ENCODE measurements at places on chromosomes 4 and X.

DNA sequence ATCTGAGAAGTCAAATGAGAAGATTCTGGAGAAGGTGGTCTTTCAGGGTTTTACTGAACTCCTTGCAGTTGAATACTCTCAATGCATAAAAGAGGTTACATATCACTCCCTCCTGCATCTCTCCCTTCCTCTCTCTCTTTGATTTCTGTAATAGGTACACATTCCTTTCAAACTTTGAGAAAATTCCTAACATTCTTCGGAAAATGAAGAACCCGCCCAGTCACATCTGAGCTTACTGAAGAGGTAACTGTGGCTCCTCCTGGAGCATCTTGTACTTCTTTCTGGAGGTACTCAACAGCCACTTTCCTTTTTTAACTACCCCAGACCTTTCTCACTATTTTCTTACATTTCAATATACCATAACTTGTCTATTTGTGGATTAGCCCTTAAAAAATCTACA is 24.7 kb downstream of the NDST3 start:
- DNase-seq, result no peak

DNA sequence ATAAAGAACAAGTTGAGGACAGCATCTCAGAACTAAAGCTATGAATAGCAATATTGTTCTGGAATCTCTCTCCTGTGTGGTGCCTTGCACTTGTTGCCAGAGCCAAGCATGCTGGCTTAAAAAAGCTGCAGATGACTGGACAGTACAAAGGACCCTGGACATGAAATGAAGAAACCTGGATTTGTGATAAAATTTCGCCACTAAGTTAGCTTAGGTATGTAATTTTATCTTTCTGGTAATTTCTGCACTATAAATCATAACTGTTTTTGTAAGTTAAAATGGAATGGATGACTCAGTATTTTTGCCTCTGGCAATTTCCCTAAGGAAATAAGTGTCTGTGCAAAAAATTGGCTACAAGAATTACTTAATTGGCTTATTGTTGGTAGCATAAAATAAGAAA is 317.2 kb downstream of the CAMK2D start:
- DNase-seq, result no peak

GRCh38 chr4:132767901-132768300 is 381.2 kb upstream of the PCDH10 start:
- DNase-seq, result no peak

DNA sequence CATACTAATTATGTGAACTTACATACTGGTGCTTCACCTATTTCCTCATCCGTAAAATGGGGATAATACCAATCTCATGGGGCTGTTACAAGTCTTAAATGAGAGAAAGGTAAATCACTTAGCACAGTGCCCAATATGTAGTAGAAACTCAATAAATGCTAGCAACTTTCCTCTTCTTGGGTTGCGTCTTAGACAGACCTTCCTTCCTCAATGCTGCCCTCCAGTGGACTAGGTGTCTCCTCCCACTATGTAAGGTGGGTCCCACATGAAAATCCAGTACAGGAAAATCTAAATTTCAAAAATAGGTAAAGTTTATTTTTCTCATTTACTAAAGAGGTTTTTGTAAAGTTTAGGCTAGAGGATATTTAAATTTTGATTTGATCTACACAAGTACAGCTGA is 20.6 kb downstream of the ZDHHC9 start:
- peak; percentile 63 for DNase-seq

DNA sequence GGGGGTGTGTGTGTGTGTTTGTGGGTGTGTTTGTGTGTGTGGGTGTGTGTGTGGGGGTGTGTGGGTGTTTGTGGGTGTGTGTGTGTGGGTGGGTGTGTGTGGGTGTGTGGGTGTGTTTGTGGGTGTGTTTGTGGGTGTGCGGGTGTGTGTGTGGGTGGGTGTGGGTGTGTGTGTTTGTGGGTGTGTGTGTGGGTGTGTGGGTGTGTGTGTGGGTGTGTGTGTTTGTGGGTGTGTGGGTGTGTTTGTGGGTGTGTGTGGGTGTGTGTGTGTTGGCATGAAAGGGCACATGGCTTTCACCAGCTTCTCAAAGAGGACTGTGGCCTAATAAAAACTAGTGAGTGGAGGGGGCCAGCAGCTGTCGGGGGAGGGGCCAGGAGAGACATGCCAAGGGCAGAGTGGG is 25.3 kb upstream of the ZNF185 start:
- no peak for DNase-seq

DNA sequence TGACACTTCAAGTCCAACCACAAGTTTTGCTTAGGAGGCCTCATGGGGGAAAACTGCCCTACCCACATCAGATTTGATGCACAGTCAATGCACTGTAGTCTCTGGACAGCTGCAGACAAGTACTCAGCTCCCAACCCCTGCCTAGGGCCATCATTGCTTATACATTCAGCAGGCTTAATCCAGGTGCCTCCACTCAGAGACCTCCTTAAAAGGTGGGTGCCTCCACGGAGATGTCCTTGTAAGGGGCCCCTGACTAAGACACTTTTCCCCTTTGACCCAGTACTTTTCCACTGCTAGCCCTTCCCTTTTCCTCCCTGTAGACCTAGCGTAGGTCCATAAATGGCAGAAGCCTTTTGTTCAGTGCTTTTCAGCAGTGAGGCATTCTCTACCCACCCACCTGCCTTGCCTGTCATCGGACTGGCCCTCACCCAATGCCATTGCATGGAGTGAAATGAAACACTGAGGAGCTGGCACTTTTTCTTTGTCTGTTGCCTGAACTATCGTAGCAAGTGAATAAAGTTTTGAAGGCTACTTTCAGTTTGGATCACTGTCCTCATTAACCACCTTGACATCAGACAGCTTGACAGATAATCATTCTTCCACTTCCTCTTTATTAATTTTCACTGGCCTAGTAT is 23.8 kb upstream of the PLK4 start:
- no peak for DNase-seq

GRCh38 chrX:151697522-151697921 is 2.3 kb downstream of the PRRG3 start:
- DNase-seq, result no peak

DNA sequence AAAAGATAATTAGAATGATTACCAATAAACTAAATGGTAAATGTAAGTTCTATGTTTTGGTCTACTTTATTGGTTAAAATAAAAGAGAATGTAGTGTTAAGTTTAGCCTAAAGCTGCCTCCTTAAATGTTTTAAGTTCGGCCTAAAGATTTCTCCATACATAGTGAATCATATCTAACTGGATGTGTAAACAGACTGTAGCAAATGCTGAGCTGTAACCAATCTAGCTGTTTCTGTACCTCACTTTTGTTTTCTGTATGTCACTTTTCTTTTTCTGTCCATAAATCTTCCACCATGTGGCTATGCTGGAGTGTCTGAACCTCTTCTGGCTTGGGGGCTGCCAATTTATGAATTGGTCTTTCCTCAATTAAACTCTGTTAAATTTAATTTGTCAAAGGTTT is 121.2 kb downstream of the TBCK start:
- no peak for DNase-seq

DNA sequence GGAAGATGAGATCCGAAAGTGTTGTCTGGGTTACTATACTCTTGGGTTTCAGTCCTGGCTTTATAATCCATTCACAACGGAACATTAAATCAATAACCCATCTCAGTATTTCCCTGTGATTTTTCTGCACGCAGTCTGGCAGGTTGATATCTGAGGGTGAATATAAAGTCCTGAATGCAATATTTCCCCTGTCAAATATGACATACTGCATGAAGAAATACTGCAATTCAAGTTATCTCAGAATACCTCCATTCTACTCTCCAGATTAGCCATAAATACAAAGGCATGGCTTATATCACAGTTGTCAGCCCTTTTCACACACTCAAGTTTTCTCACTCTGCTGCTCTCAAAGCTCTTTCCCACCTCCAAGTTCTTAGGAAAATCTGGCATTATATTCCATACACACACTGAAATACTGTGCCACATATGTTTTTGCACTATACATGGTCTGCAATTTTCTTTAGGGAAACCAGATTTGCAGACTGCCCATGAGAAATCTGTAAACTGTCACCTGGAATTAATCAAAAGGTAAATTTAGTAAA is 64.7 kb downstream of the WDFY3 start:
- DNase-seq, result no peak

GRCh38 chrX:153469811-153470410 is 465 bp downstream of the HAUS7 start:
- DNase-seq, result peak; percentile 41

- no peak for DNase-seq
Observed at GRCh38 chr4:145884775-145885174, 53.8 kb downstream of the ZNF827 start.

DNA sequence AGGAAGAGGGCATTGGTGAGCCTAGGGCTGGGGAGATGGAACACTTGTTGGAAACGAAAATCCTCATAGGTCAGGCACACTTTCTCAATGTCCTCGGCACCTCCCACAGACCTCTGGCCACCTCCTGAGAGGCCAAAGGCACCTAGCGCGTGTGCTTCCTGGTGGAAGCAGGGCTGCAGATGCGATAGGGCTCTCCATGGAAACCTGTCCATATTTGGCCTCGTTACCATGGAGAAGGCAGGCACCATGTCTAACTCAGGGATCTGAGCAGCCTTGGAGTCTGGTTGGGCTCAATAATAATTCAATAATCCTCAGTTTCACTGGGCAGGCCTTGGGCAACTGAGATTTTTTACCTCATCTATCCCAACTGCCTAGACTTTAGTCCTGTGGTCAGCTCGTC is 58.3 kb downstream of the RAI2 start:
- no peak for DNase-seq

DNA sequence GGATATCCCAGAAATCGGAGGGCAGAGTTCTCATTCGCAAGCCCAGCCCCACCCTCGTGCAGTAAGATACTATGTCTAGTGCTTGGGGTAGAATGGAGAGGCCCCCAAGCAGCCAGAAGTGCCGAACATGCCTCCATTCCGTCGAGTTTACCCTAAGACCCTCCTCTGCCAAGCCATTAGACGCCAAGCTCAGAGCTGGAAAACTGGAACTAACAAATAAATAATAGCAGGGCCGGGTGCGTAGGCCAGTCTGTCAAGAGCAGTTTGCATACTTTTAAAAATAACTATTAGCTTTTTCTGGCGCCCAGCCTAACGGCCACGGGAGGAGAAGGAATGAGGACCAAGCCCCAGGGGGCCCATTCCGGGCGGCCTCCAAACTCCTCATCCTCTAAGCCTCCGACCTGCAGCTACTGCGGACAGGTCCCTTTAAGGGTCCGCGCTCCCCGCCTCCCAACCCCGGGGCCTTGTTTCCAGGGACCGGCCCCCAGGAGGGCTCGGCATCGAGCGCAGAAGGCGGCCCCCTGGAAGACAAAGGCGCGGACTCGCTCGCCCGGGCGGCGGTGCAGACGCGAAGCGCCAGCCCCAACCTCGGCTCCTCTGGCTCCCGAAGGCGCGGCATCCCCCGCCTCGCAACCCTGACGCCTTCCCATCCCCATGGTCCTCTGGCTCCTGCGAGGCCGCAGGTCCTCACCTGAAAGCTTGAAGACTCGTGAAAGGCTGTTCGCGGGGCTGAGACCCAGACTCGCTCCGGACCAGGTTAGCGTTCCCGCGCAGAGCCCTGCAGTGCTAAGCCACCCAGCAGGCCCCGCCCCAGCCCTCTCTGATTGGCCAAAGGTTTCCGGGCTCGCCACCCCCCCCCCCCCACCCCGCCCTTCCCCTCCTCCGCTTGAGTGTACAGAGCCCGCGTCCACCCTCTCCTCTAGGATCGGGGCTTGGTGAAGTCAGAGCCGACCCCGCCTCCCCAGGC is at the start of gene TMSB15A:
Gene TMSB15A (minus strand): TSS at position 765 of the 967 bp plus-strand sequence.
- peak; percentile 88 for DNase-seq

- no peak for DNase-seq
Observed at GRCh38 chr4:56803471-56803870, 18.0 kb downstream of the SPINK2 start.

- DNase-seq, result no peak
Observed at GRCh38 chr4:86759298-86759697, 89.9 kb downstream of the SLC10A6 start.

DNA sequence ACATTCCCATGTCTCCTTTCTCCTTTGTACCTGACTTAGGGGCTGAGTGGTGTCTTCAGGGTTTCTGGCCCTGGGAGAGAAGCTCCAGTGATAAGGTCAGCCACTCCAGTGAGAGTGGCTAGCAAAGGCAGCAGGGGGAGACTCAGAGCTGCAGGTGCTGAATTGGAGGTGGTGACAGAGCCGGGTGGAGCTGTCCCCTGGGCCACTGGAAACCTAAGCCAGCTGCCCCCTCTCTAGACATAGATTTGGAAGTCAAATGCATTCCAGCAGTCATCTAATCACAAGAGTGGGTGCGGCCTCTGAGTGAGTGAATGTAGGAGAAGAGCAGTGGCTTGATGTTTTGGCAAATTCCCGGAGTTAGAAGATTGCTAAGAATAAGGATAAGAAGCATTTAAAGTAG is 28.5 kb downstream of the TRIM2 start:
- peak; percentile 52 for DNase-seq

DNA sequence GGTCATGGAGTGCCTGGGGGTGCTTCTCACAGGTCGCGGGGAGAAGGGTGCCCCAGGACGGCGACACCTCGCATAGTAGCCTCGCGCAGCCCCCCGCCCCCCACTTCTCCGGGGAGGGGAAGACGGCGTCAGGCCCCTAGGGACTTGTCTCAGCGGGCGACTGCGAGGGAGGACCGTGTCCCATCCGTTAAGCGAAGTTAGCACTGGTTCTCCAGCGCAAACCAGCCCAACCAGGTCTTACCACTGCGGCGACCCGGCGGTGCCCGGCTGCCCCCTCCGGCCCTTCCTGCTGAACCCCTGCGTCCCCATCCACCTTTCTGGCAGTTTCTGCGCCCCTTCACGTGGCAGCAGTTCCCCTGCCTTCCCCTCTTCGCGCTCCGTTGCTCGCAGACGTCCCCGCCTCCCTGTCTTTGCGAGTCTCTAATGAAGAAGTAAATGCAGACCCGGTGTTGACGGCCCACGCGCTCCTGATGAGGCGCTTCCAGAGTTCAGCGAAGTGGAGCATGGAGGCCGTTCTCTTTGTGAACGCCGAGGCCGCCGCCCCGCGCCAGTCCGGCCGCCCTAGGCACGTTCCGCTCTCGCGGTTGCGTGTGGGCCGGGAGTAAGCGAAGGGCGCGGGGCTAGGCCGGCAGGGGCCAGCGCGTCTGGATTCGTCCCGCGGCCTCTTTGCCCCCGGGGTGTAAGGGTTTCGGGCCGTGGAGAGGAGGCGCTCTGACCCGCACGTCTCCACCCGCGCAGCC is 3.0 kb downstream of the SLIT2 start:
- DNase-seq, result peak; percentile 13

- DNase-seq, result no peak
Observed at GRCh38 chrX:40011322-40012038, 86.3 kb downstream of the BCOR start.

DNA sequence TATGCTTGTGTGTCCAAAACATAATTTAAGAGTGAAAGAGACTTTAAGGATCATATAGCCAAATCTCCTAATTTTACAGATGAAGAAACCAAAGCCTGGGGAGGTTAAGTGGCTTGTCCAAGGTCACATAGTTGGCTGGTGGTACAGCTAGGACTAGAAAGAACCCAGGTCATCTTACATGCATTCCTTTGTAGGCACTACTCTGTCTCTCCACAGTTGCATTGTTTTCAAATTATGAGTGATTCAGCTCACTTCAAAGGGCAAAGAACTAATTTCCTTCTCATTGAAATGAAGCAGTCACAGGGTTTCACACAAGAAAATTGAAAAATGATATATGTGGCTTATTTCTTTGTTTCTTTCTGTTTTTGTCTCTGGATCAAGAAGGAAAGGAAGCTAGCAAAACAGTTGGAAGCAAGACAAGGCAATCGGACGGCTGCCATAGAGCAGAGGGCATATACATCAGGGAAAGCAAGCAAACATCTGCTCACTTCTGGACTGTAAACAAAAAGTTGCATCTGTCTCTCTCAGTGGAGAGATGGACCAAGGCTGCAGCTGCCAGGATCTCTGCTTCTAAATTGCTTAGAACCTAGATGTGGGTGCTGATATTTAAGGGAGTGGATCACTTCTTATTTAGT is 107.5 kb upstream of the AMOT start:
- DNase-seq, result no peak
